ENCODE measurements at places on chromosomes 2 and 18.

- DNase-seq, result no peak
Measured at GRCh38 chr2:104769096-104769495, 84.8 kb upstream of the POU3F3 start.

- DNase-seq, result no peak
Measured at GRCh38 chr18:3538456-3538855, 88.5 kb downstream of the TGIF1 start.

DNA sequence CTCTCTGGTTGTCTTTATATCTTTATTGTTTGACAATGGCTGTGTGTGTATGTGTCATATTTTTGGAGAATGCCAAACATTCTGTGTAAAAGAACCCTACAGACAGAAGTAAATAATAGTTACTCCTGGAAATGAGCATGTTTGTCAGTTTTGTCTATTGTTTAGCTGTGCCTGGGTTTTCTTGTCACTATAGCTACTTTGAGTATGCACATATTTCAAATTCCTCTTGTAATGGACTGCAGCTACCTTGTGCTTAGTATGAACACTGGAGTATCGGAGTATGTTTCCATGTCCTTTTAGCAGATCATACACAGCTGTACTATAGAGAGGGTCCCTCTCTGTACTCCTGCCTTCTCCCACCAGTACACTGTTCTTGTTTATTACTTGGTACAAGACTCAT lies 58.0 kb upstream of the DOCK10 start:
- DNase-seq, result no peak

DNA sequence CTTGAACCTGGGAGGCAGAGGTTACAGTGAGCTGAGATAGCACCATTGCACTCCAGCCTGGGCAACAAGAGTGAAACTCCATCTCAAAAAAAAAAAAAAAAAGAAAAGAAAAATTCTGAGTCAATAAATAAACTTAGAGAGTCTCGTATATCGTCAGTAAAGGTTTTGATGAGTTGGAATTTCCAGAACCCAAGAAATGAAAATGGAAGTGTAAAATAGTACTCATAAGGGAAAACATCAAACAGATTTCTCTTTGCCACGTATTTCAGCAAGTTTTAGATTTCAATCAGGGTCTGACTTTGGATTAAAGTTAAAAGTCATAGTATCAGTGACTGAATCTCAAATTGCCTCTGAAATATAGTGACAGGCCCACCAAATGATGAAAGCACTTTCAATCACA lies 71.4 kb upstream of the SPOPL start:
- DNase-seq, result no peak

DNA sequence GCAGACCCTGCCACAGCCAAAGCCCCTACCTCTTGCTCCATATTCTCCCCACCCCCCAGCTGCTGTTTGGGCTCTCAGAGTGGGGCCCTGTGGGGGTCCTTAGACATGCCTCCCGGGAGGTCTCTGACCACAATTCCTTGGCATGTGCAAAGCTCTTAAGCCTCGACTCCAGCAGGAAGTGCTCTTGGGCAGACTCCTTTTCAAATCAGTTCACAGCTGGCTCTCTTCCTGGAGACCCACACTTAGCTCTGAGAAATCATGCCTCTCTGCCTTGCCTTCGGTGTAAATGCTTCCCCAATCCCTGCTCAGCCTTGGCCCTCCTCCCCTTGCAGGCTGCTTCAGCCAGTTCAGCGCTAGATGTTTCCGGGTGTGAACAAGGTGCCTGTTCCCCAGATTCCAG lies 46.9 kb downstream of the NGEF start:
- no peak for DNase-seq

Data from activated CD4-positive, alpha-beta T cell treated with anti-CD3 and anti-CD28 coated beads for 1 hour (primary cell).